Activated T-cell treated with anti-CD3 and anti-CD28 coated beads, Interleukin-2, amount 50 U/mL, for 72 hours (primary cell): ENCODE measurements at places on chromosomes 4 and X. TPM values are rescaled to one million over a fixed set of nuclear protein-coding genes. Genes with fewer than 3 reads are reported as not detected.
A peak's percentile ranks its signal among the peaks of the same experiment; 100 is the strongest.

- no peak overlapping the region for H3K27ac ChIP-seq
- H3K27me3 ChIP-seq, result no peaks in the 10 kb centered on the region
- no peak for DNase-seq
- H3K36me3 ChIP-seq, result no peaks in the 10 kb centered on the region
- H3K4me3 ChIP-seq, result no peak overlapping the region
- H3K4me1 ChIP-seq, result no peaks in the 10 kb centered on the region
Observed at GRCh38 chr4:113141901-113142346, 92.5 kb downstream of the ANK2 start.

GRCh38 chr4:11904846-11905739 is 476.4 kb upstream of the HS3ST1 start:
- no peaks in the 10 kb centered on the region for H3K36me3 ChIP-seq
- peaks cover 6% of the 10 kb centered on the region for H3K27me3 ChIP-seq
- H3K4me1 ChIP-seq, result no peaks in the 10 kb centered on the region
- H3K4me3 ChIP-seq, result no peak overlapping the region
- H3K27ac ChIP-seq, result no peak overlapping the region

- no peaks in the 10 kb centered on the region for H3K27me3 ChIP-seq
- no peaks in the 10 kb centered on the region for H3K4me1 ChIP-seq
- no peak overlapping the region for H3K4me3 ChIP-seq
- no peak overlapping the region for H3K27ac ChIP-seq
Observed at GRCh38 chr4:74758551-74759145, 35.7 kb downstream of the BTC start.

DNA sequence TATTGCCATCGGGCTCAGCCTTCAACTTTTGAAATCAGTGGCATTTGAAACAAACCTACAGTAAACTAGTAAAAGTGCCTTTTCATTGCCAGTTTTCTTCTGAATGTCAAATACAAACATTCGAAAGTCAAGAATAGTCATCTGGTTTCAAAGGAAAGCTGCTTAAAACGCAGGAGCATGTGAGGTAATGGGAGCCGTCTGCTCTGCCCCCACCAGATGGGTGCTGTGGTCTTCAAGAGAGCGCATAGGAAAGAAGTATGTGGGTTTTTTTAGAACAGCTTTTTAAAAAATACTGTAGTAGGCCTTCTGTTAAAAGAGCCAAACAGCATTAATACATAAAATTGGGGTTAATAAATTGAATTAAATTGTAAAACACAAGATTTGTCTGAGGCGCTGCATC is 88.6 kb downstream of the STOX2 start:
- H3K27me3 ChIP-seq, result peaks cover 6% of the 10 kb centered on the region
- H3K4me3 ChIP-seq, result no peak overlapping the region

Gene F8A1
- total RNA-seq, result 63.7 TPM

DNA sequence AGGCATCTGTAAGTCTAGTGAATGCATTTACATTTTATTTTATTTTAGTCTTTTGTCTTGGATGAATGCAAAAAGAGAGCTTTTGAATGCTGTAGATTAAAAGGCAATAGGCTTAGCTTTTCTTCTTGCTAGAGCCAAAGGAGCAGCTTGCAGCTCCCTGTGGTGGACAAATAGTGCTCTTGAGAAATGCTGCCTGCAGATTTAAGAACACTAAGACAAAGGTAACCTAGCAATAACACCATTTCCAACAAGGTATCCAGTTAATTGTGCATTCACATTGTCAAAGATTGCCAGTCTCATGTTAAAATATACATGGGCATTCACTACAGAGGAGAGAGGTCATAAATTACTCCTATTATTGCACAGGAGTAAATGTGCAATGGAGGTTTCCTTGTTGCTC is 859.2 kb upstream of the PRKX start:
- DNase-seq, result no peak
- no peak overlapping the region for H3K4me3 ChIP-seq
- no peaks in the 10 kb centered on the region for H3K27me3 ChIP-seq
- H3K27ac ChIP-seq, result no peak overlapping the region
- H3K4me1 ChIP-seq, result no peaks in the 10 kb centered on the region

GRCh38 chr4:169622566-169622965 is 2.2 kb downstream of the CLCN3 start:
- H3K36me3 ChIP-seq, result no peaks in the 10 kb centered on the region
- no peaks in the 10 kb centered on the region for H3K27me3 ChIP-seq
- H3K4me1 ChIP-seq, result peaks cover 73% of the 10 kb centered on the region
- H3K27ac ChIP-seq, result peak overlapping the region; percentile 59
- DNase-seq, result no peak

Gene FAM3A
- 31.2 TPM for total RNA-seq

- H3K4me3 ChIP-seq, result no peak overlapping the region
- H3K36me3 ChIP-seq, result peaks cover 1% of the 10 kb centered on the region
- H3K27me3 ChIP-seq, result no peaks in the 10 kb centered on the region
- H3K4me1 ChIP-seq, result peaks cover 27% of the 10 kb centered on the region
Observed at GRCh38 chr4:38373375-38373774, 290.6 kb upstream of the KLF3 start.

GRCh38 chrX:150683536-150684146 is 9.6 kb upstream of the MTMR1 start:
- peaks cover 6% of the 10 kb centered on the region for H3K4me1 ChIP-seq
- no peak overlapping the region for H3K27ac ChIP-seq
- no peaks in the 10 kb centered on the region for H3K36me3 ChIP-seq
- peak; percentile 32 for DNase-seq
- H3K27me3 ChIP-seq, result peaks cover 17% of the 10 kb centered on the region
